ENCODE measurements at places on chromosomes 2 and 18. TPM values are rescaled to one million over a fixed set of nuclear protein-coding genes. Genes with fewer than 3 reads are reported as not detected.

The LIMS4 gene
- total RNA-seq = 1.0 TPM

The CRYGD gene
- not detected for total RNA-seq

The CCDC68 gene
- total RNA-seq = not detected

The BOLL gene
- not detected for total RNA-seq

The CACNB4 gene
- 0.11 TPM for total RNA-seq

The RFX8 gene
- 5.1 TPM for total RNA-seq

The MORN2 gene
- total RNA-seq = 17.3 TPM

The ARHGAP15 gene
- total RNA-seq = not detected

The SDC1 gene
- 33.1 TPM for total RNA-seq

The POTEC gene
- not detected for total RNA-seq

The CENPA gene
- 5.7 TPM for total RNA-seq

The TCF23 gene
- total RNA-seq = not detected

The TM4SF20 gene
- total RNA-seq = 14.2 TPM

The INPP5D gene
- total RNA-seq = not detected

The AGFG1 gene
- total RNA-seq = 144 TPM

The CDH7 gene
- total RNA-seq = not detected

The IL36B gene
- total RNA-seq = not detected

The SLC9A4 gene
- not detected for total RNA-seq

The NGEF gene
- total RNA-seq = not detected

The ARID5A gene
- total RNA-seq = 11.6 TPM

The HAAO gene
- total RNA-seq = not detected

The IL36G gene
- total RNA-seq = not detected

The KCNK3 gene
- not detected for total RNA-seq

The POU3F3 gene
- total RNA-seq = not detected

The SLC5A7 gene
- total RNA-seq = not detected

The TNFAIP6 gene
- 8.9 TPM for total RNA-seq

The MTERF4 gene
- total RNA-seq = 21.0 TPM

The ING5 gene
- total RNA-seq = 13.5 TPM

The KIF1A gene
- total RNA-seq = not detected

The GLI2 gene
- total RNA-seq = 5.1 TPM

The TUBA4B gene
- total RNA-seq = not detected

The FAM117B gene
- total RNA-seq = 0.51 TPM

The RAX gene
- not detected for total RNA-seq

The OR6B2 gene
- total RNA-seq = not detected

The KCNS3 gene
- total RNA-seq = 2.9 TPM

The KCNG2 gene
- not detected for total RNA-seq

The KIAA2012 gene
- not detected for total RNA-seq

The M1AP gene
- 0.25 TPM for total RNA-seq

The SGPP2 gene
- total RNA-seq = not detected

The NYAP2 gene
- not detected for total RNA-seq

The DARS1 gene
- 144 TPM for total RNA-seq

The ASAP2 gene
- total RNA-seq = 49.6 TPM

The SPATA3 gene
- not detected for total RNA-seq

The FSIP2 gene
- total RNA-seq = not detected

The UGT1A8 gene
- not detected for total RNA-seq

The CCDC142 gene
- 12.8 TPM for total RNA-seq

The SFT2D3 gene
- 9.4 TPM for total RNA-seq

The MOGAT1 gene
- total RNA-seq = not detected

The KCNE4 gene
- total RNA-seq = 3.8 TPM

The ADRA2B gene
- total RNA-seq = not detected

The ZBTB7C gene
- total RNA-seq = not detected

The NHEJ1 gene
- 8.3 TPM for total RNA-seq

The ASB18 gene
- total RNA-seq = not detected

The SLC38A11 gene
- not detected for total RNA-seq

All from GM23248 (cell line).